ENCODE measurements at places on chromosomes 11 and 22.

- DNase-seq, result no peak
These were observed 118.4 kb upstream of the CTSC start for GRCh38 chr11:88455974-88456373.

DNA sequence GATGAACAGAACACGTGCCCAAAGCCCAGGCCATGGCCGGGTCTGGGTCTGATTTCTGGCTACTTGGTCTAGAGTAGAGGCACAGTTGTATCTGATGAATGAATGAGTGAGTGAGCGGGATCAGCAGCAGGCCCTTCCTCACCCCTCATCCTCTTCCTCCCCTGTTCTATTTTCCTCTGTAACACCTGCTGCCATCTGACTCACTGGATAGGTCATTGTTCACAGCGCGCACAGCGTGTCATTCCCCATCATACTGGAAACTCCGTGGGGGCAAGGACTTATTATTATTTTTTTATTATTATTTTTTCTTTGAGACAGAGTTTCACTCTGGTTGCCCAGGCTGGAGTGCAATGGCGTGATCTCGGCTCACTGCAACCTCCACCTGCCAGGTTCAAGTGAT is 13.9 kb downstream of the NCF4 start:
- no peak for DNase-seq

DNA sequence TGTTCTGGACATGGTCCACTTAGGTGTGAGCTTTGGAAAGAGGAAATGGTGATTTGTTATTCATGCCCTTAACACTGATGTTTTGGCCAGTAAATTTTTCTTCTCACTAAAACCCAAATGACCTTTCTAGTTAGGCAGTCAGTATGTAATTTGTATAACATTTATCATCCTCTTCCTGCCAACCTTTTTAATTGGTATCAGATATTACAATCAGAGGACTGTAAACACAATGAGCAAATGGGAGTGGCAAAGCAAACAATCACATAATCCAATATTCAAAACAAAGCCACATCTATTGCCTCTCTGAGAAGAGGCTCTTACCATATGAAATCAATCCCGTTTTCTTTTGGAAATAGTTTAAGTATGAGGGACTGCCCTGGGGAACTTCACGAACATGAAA is 49.1 kb downstream of the BBOX1 start:
- no peak for DNase-seq

GRCh38 chr11:4048340-4048739 is 46.3 kb upstream of the RRM1 start:
- no peak for DNase-seq

GRCh38 chr11:57513452-57513795 is 2.1 kb downstream of the SLC43A1 start:
- DNase-seq, result no peak

DNA sequence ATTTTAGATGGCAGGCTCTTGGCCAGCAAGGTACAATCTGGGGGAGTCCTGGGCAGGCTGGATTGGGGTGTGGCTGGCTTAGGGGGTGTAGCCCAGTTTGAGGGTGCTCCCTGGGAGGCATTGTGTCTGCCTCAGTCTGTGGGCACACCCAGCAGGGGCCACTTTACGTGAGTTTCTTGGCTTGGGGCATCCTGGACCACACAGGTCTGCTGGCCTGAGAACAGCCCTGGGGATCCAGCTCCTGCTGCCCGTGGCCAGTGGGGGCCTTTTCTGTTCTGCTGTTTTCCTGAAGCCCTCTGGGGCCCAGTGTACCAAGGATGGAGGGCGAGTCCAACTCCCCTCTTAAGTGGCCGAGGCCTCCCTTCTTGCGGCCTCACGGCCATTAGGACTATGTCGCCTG is 71.9 kb downstream of the MPPED1 start:
- no peak for DNase-seq

GRCh38 chr11:25844811-25845210 is 487.1 kb upstream of the ANO3 start:
- DNase-seq, result no peak

DNA sequence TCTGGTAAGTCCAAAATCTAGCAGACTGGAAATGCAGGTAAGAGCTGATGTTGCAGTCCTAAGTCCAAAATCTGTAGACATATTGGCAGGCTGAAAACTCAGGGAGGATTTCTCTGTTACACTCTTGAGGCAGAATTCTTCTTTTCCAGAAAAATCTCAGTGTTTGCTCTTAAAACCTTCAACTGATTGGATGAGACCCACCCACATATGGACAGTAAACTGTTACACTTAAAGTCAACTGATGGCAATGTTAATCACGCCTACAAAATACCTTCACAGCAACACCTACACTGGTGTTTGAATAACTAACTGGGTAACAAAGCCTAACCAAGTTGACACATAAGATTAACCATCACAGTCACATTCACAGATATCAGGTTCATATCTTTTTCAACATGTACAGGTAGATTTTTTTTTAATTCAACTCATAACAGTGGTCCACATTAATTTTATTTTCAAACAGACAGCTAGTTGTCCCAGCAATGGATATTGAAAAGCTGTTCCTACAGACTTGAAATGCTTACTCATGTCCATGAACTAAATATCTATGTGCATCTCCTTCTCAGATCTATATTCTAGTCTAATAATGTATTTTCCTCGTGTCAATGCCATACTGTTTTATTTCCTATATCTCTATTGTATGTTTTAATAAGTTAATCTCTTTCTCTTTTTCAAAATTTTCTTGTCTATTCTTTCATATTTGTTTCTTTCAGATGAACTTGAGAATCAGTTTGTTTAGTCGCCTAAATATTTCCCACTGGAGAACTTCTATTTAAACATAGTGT is 110.1 kb downstream of the TMPRSS5 start:
- no peak for DNase-seq

DNA sequence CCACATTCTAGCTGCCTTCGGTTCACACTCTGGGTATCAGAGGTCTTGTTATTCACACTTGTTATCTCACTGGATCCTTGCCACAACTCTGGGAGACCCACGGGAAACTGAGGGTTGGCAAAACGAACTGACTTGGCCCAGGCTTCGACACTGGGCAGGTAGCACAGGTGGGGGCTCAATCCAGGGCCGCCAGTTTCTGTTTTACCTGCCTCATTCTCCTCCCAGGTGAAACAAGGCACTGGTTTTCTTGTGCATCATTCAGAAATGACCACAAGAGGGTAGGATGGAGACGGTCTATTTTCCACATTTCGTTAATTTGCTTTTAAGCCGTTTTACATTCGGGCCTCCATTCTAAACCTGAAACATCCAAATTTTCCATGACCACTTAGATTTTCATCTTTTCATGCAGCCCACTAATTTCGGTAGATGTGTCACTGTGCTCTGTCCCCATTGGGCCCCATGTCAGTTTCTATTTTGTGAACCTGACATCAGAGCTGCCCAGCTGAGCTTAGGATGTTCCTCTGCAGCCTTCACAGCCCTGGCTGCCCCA is 108.1 kb downstream of the KIAA1671 start:
- peak; percentile 19 for DNase-seq

- no peak for DNase-seq
These were observed 97.2 kb downstream of the MICAL2 start for GRCh38 chr11:12207384-12208150.

DNA sequence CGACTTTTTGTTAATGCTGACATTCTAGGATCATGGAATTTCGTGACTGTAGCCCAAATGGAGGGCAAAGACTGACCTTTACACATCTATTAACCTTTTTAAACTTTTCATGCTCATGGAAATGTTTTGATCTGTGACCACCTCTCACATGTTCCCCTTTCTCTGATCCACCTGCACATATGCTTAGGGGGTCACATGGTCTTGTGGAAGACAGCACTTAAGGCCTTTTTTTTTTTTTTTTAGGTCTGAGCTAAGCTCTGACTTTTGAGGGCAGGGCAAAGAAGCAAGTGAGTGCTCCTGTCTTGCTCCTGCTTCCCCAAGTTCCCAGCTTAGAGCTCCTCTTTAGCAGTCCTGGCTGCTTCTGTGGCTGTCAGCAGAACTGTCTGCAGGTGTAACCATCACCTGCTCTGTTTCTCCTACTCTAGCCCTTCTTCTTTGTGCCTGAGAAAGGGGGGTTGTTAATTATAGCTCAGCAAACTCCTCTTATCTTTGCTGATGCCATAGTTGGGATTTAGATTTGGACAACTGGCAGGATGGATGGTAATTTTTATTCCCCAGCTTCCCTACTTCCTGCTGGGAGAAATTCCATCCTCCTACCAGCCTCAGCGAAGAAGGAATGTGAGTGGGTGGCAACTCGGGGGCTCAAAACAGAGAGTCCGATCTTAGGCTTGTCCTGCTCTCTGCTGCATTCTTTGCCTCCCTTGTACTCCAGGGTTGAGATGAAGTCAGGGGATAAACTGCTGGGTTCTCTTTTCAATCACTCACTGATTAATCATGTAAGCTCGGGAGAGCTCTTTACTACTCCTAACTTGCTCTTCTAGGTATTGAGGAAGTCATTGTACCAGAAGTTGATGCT is 64.4 kb downstream of the GRAMD1B start:
- DNase-seq, result no peak

GRCh38 chr11:14308897-14309387 is 50.0 kb downstream of the RRAS2 start:
- DNase-seq, result no peak

- DNase-seq, result no peak
These were observed 5.5 kb downstream of the TMEM218 start for GRCh38 chr11:125105926-125106325.

DNA sequence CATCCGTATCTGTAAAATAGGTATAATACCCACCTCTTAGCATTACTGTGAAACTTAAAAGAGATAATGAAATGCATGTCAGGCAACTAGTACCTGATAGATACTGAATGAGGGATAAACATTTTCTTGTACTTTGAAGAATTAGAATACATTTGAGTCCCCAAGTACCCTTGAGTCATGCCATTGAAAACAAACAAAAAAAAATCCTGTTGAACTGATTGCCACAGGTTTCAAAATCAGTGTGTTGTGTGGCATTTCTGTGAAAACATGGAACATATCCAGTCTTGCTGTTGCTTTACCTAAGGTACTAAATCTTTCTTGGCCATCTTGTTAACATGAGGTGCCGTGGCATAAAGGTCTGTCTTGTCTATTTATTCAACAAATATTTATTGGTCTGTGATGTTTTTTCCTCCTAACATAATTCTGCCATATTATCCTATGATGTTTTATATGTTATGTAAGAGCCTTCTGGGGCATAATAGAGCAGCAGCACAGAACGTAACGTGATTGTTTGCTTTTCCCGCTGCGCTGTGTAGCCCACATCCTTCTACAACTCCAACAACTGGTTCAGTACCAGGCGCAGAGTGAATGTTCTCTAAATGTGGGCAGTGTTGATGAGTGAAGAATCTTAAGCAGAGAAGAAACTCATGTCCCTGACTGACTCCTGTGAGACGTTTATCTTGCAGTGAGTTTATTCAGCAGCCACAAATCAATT is 79.3 kb upstream of the RAB1B start:
- DNase-seq, result no peak

DNA sequence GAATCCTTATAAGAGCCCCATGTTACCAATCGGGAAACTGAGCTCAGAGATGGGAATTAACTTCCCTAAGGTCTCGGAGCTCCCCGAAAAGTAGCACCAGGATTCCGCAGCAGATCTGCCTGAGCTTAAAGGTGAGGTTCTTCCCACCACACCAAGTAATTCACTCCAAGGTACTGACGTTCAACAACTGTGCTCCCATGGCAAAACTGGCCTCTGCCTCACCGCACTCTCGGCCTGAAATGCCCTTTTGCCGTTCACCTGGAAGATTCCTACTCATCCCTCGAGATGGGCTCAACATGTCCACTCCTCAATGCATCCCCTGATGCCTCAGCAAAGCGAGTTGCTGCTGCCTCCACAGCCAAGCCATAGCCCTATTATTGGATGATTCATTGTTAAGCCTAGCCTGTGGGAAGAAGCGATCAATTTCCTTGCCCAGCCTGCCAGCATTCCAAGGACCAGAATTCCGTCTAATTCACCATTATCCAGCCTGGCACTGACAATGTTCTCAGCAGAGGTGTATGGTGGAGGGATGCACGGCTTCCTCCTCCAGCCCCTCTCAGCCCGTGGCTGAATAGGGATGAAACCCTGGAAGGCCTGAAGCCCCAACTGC is 4.2 kb downstream of the PLAAT3 start:
- DNase-seq, result no peak

DNA sequence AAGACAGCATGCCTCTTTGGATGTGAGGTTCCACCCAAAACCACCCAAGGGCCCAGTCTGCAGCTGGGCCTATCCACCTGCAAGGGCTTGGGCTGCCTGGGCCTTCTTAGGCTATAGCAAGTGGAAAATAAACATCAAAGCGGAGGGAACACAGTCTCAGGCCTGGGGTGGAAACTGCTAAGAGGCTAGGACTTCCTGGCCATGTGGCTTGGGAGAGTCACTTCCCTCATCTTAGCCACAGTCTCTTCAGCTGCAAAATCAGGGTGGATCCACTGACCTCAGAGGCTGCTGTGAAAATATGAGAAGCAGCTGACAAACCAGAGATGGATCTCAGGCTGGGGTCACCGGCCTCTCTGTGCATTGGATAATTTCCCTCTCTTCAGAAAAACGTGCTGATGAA is 30.6 kb upstream of the TFIP11 start:
- DNase-seq, result no peak

- DNase-seq, result peak; percentile 81
These were observed 43.2 kb upstream of the ETS1 start for GRCh38 chr11:128630367-128631230.

- no peak for DNase-seq
These were observed 325.7 kb downstream of the SOX6 start for GRCh38 chr11:16030664-16031063.

GRCh38 chr11:108368134-108368533 is 99.2 kb downstream of the C11orf65 start:
- DNase-seq, result no peak

- DNase-seq, result no peak
These were observed 24.8 kb downstream of the MYH9 start for GRCh38 chr22:36362932-36363331.

DNA sequence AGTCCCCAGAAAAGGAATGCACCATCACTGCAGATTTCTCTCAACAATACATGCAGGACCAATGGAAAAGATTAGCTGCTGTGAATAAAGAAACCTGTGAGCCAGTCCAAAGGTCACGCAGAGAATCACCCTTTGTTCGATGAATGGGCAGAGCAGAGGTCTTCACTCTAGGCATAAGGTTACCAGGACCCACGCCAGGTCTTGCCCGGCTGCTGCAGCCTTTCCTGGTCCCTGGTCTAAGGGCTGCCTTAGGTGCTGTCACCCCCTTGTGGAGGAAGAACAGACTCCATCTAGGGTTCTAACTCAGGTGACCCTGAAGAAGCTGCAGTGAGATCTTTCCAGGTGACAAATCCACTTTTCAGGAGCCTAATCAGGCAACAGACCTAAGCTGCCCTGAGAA is 29.0 kb upstream of the NAP1L4 start:
- peak; percentile 52 for DNase-seq

Measured in RWPE1 (cell line).